ENCODE measurements at places on chromosomes 3 and 15.

DNA sequence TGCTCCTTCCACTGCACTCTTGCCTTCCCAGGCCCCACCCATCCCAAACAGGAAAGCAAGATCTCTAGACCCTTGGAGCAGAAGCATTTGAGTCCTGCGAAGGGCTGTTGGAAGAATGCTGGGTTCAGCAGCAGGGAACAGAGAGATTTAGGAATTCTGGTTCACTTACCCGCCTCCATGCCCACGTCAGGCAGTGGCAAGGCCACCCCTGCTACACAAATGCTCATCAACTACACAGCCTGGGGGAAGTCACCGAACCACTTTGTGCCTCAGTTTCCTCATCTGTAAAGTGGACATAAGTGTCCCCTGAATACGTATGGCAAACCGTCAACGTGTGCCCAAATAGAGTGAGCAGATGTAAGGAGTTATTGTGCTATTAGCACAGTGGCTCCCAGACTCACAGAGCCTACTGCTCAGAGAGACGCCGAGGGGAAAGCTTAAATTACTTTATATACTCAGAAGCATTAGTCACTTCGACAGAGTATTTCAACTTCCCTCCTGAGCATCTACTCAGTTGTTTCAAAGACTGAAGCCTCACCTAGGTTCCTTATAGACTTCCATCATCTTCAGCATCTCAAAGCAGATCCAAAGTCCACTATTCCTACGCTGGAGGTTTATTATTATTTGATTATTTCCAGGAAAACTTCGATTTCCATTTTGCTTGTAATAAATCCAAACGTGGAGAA, 905 bp downstream of the HOMER2 start:
- no peak for DNase-seq

DNA sequence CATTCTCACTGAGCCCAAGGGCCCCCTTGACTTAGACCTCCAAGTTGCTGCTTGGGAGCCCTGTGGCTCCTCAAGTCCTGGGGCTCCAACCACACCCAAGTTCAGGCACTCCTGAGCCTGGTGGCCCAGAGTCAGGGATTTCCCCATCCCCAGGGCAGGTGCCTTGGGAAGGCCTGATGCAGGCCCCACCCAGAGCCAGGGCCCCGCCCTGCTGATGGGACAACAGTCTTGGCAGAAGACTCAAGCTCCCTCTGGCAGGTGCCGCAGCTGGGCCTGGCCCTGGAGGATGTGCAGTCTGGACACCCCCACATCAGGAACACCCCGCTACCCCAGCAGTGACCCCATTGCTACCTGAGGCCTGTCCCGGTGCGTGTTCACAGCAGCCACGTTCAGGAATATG, 17.7 kb upstream of the SHISA5 start:
- no peak for DNase-seq

DNA sequence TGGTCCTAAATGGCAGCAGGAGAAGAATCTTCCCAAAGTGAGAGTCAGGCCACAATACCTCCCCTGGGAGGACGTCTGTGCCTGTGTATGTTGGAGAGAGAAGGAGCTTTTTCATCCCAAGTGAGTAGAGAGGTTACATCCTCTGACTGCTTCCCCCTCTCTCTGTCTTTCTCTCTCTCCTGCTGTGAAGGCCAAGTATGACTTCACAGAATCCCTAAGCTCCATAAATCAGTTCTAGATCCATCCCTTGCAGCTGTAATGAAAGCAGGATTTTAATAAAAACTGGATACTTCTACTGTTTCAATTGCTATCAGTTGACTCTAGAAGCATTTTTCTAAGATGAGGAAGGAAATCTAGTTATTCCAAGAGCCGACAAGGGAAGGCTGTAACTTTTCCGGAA, 389.1 kb upstream of the PROK2 start:
- no peak for DNase-seq

GRCh38 chr3:36219398-36219797, 160.9 kb upstream of the STAC start:
- no peak for DNase-seq

GRCh38 chr3:157042226-157042625, 117.7 kb downstream of the CCNL1 start:
- no peak for DNase-seq

- no peak for DNase-seq
Observed at GRCh38 chr3:73385568-73385967, 239.2 kb downstream of the PDZRN3 start.

GRCh38 chr3:107269136-107269535, 108.1 kb upstream of the CCDC54 start:
- DNase-seq, result no peak

DNA sequence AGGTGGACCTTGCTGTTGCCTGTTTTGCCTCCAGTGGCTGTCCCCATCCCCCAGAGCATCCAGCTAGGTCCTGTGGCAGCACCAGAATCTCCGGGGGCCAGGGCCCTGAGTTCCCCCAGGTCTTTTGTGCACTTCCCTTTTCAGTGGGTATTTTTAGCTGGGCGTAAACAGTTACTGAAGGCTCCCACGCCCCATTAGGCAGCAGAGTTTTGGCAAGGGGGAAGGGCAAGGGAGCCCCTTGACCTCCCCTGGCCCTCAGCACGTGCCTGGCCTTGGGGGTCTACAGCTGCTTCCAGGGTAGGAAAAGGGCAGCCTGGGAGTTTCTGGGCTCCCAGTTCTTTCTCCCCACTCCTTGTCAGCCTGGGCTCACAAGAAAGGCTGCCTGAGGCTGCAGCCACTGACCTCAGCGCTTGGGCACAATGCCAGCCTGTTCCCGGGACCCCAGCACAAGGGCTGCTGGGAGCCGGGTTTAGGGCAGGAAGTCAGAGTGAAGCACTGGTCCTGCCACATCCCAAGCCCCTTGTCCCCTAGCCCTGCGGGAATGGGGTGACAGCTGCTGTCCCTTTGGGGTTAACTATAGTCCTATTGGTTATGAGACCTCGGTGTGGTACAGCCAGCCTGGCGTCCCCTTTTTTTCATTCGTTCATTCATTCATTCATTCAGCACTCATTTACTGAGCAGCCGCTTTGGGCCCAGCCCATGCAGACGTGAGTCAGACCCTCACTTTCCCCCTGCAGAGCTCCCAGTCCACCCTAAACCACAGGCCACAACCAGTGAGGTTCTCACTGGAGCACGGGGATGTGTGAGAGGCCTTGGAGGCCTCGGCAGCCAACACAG, 8.4 kb downstream of the CSK start:
- no peak for DNase-seq

- no peak for DNase-seq
Observed at GRCh38 chr3:22101811-22102210, 350.8 kb upstream of the ZNF385D start.

DNA sequence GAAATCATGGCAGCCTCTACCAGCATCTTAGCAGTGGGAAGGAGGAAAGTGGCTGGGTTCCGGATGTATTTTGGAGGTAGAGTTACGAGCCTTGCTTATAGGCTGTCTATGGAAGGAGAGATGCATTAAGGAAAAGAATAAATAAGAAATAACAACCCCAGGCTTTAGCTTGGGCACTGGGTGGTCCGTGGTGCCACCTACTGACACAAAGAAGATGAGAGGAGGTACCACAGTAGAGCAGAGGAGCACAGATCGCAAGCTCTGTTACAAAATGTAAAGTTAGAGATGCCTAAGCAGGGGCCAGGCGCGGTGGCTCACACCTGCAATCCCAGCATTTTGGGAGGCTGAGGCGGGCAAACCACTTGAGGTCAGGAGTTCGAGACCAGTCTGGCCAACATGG, 74.8 kb downstream of the TMEM39A start:
- DNase-seq, result no peak

- no peak for DNase-seq
Observed at GRCh38 chr15:74343797-74344127, 23.7 kb downstream of the CYP11A1 start.

GRCh38 chr3:55471522-55472280, 15.4 kb downstream of the WNT5A start:
- DNase-seq, result no peak

DNA sequence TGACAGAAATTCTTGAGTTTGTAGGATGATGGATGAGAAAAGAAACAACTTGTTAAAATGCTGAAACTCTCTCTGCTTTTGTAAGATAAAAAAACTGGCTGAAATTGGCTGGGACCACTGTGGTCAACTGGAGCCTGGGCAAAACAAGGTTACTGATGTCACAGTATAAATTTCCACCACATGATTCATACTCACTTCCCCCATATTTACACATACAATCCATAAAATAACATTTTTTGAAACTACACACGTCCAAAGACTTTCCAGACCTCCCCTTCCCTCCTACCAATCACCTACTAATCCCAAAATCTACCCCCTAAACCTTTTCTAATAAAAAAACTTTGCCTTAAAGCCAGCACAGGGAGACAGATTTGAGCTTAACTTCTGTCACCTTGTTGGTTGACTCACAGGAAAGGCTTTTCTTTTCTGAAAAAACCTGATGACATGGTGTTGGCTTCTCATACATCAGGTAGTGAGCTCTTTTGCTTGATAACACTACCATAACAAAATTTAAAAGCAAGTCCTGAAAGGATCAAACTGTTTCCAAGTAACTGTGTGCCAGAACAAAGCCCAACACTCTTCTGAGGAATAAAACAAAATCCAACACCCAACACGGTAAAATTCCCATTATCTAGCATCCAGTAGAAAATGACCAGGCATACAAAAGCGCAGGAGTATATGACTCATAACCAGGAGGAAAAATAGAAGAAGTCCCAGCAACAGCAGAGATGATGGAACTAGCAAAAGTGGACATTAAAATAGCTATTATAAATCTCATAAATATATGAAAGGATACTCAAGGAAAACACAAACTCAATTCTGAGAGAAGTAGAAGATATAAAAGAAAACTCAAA, 87.3 kb upstream of the SNRK start:
- no peak for DNase-seq

GRCh38 chr3:23219552-23219951, 16.4 kb downstream of the UBE2E2 start:
- DNase-seq, result no peak

DNA sequence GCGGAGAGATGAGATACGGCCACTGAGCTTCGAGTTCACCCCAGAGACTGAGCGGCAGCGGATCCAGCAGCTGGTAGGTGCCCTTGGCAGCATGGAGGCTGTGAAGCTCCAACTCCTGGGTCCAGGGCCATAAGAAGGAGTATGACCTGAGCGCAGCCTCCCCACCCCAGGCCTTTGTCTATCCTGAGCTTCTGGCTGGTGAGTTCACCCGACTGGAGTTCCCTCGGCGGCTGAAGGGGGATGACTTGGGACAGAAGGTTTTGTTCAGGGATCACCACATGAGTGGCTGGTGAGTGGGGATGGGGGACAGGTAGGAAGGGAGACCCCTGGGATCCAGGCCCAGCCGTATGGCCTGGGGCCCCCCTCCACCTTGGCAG, 2.6 kb downstream of the PPM1M start:
- no peak for DNase-seq

DNA sequence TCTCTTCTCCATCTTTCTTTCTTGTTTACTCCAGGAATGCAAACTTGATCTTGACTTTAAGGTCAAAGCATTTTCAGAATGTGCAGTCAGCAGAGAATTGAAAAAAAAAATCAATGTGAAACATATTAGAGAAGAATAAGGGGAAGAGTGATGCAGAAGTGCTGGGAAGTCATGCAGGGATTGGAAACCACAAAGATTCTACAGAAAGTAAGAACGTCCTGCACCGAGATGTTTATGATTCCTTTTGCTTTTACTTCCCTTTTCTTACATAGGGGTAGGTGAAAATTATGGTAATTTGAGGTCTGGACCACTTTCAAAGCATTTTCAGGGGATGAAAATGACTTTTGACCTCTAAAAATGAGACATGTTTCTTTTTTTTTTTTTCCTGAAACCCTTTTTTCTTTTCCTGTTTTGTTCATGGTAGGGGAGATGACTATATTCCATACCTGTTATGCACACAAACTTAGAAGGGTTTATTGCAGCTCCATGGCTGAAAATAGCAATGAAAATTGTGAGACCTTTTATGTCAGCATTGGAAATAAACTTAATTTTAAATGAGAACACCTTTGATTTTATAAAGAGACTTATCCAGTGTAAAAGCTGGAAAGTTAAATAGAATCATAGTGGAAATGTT, 623.5 kb upstream of the TBL1XR1 start:
- DNase-seq, result no peak

GRCh38 chr15:68278345-68278594, 725 bp downstream of the FEM1B start:
- DNase-seq, result no peak

- no peak for DNase-seq
Observed at GRCh38 chr3:129257609-129258008, 8.2 kb downstream of the COPG1 start.

- DNase-seq, result no peak
Observed at GRCh38 chr3:36920884-36921567, 23.8 kb downstream of the TRANK1 start.

DNA sequence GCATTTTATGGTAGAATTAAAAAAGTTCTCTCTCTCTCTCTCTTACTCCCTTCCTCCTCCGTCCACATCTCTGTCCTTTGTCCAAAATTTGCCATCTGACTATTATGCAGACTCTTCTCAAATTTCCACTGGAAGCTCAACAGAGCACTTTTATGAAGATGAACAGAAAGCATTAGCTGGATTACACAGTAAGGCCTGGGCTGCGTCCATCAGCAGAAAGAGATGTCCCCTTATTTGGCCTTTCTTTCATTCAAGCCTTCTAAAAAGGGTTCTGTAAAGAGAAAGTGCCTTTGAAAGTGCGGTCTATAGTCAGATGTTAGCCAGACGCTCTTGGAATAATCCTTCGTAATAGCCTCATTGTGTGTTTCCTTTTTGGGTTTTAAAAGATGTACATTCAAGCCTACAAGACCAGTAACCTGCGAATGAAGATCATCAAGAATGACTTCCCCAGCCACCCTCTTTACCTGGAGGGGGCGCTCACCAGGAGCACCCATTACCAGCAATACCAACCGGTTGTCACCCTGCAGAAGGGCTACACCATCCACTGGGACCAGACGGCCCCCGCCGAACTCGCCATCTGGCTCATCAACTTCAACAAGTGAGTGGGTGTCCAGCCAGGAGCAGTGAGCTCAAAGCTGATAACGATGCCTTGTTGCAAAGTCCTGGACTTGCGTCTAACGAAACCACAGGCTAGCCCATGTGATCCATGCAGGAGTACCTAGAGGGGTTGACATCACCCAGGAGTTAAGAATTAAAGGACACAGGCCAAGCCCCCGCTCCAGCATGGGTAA, 53.1 kb downstream of the MESD start:
- no peak for DNase-seq

DNA sequence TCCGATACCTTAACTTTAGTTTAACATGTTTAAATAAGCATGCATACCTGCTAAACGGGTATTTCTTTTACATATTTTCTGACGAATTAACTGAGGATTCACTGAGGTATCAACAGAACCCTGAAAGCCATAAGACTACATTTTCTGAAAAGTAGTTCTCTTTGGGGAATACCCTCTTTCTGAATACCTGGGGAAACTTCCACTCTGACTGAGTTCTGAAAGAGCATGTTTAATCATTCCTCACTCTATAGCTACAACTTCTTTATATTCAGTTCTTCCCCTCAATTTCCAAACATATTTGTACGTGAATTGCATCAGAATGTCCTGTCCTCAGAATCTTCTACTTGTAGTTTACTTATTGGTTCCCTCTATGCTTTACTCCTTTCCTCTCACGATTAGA, 403.0 kb downstream of the ROBO1 start:
- DNase-seq, result no peak

- no peak for DNase-seq
Observed at GRCh38 chr3:106347350-106347749, 478.5 kb upstream of the CBLB start.

- no peak for DNase-seq
Observed at GRCh38 chr3:12557473-12558100, 700 bp downstream of the MKRN2 start.
